Right ventricle myocardium superior (tissue), 1 donor: ENCODE measurements at places on chromosomes 13 and 19.

GRCh38 chr13:92303428-92303827, 905.0 kb downstream of the GPC5 start:
- DNase-seq = no peak

DNA sequence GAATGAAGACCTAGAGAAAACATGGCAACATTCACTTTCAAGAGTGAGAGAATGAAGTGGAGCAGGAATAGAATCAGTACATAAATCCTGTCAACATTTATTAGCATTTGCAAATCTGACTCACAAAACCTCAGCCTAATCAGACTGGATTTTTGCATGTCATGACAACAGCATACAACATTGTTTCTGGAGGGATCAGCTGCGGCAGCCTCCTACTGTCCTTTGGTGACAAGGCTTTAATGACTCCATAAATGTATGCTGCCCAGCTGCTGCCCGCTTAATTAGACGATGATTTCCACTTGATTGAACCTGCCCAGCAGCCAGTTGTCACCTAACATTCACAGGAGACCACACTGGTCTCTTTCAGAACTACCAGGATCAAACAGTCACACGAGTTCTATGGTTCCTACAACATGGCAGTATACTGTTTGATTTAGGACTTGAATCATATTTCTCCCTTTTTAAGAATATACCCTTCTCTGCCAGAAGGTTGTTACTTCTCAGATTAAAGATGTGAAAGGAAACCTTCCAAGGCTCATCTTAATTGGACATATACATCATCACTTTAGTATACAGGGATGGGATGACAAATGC, 9.3 kb downstream of the EBPL start:
- DNase-seq = no peak

GRCh38 chr19:13861714-13862531, 15.0 kb upstream of the NANOS3 start:
- peak; percentile 96 for DNase-seq

GRCh38 chr19:14248578-14249011, 42.6 kb upstream of the ADGRL1 start:
- peak; percentile 44 for DNase-seq

GRCh38 chr13:33194820-33195692, 90.5 kb downstream of the STARD13 start:
- no peak for DNase-seq

GRCh38 chr19:45076851-45077730, 813 bp upstream of the ZNF296 start:
- no peak for DNase-seq

DNA sequence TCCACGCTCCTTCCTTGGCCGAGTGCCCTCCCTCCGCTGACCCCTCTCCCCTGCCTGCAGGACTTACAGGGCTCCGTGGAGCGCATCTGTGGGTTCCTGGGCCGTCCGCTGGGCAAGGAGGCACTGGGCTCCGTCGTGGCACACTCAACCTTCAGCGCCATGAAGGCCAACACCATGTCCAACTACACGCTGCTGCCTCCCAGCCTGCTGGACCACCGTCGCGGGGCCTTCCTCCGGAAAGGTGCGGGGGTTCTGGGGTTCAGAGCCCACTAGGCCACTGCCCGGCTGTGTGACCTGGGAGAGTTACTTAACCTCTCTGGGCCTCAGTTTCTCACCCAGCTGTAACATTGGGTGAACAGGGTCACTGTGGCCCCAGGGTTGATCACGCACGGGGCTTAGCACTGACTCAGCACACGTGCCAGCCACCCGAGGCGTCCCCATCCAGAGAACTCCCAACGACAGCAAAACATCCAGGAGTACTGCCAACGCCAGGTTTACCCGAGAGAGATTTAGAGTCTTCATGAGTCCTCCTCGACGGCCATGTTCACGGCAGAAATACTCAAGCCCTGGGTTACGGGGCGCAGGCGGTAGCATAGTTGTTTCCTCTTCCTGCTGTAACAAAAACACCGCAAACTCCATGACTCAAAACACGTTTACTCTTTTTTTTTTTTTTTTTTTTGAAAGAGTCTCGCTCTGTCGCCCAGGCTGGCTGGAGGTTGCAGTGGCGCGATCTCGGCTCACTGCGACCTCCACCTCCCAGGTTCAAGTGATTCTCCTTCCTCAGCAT, 9.7 kb upstream of the SPACA4 start:
- no peak for DNase-seq

- no peak for DNase-seq
Measured at GRCh38 chr13:43666403-43666802, 120.4 kb downstream of the ENOX1 start.

- DNase-seq = no peak
Measured at GRCh38 chr13:29067306-29067945, 247.3 kb downstream of the MTUS2 start.

DNA sequence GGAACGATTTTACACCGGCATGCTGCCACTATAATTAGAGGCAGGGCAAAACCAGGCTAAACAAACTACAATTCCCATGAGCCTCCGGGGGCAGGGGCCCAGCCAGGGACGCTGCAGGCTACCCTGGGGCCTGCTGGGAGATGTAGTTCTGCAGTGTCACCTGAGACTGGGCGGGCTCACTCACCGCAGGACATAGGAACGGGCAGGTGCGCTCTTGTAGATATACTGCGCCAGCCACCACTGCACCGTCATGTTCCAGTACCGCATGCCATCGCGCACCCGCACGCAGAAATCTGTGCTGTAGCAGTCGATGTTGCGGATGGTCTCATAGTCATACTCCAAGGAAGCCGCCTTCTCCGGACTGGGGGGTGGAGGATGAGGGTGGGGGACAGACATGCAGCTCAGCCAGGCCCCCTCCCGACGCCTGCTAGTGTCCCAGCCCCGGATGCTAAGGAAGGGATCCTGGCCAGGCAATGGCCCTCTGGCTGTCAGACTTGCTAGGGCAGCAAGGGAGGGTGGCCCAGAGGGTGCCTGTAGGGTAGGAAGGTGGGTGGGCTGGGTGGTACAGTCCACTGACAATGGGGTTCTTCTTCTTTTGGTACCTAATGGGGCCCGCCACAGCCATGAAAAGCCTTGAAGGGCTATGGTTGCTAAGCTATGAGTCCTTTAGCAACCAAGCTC, 5.8 kb upstream of the TMC4 start:
- DNase-seq = no peak

DNA sequence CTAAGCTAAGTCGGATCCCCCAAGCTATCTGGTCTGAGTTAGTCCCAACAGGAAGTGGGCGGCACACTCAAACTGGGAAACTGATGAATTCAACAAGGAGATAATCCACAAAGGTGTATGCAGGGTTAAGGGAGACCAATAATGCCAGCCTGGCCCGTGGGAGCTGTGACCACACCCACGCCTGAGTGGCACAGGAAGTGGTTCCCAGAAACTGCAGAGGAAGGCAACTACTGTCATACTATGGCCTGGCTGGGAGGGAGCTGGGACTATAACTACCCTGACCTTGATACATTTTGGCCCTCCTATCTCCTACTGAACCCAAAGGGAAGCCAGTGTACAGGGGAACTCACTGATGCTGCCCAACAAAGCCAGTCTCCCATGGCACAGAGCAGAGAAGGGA, 85.5 kb upstream of the TDRD3 start:
- DNase-seq = no peak

GRCh38 chr19:9958379-9958821, 22.1 kb upstream of the OLFM2 start:
- DNase-seq = no peak

GRCh38 chr13:24693862-24694471, 13.8 kb downstream of the ATP12A start:
- no peak for DNase-seq

DNA sequence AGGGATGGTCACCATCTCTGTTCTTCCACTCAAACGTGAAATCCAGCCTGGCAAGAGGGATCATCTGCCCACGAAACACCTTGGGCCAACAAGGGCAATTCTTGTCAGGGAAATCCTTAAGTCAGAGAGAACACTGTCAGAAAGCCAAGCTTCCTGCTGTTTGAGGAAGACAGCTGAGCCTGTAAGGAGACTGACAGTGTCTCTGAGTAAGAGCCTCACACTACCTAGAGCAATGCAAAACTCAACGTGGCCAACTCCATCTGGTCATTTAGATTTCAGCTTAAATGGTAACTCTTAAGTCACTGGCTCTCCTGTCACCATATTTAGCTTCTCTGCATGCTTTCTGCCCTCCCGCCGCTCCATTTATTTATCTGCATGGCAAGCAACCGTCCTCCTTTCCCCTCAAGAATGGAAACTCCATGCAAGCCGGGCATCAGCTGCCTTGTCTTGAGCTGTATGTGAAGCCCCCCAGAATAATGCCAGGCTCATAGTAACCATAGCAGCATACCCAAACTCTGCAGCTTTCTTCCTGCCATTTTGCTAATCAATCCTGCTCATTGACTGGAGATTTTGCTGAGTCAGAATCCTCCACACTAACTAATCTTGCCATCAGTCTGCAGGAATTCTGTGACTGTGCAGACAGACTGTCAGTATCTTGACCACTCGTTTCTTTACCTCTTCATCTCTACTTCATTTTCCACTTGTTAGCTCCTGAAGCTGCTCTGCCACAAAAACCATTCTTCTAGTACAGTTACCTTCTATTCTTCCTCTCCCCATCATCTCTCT, 159.8 kb downstream of the IRS2 start:
- DNase-seq = no peak

GRCh38 chr19:40598918-40599307, 2.3 kb upstream of the LTBP4 start:
- DNase-seq = no peak

DNA sequence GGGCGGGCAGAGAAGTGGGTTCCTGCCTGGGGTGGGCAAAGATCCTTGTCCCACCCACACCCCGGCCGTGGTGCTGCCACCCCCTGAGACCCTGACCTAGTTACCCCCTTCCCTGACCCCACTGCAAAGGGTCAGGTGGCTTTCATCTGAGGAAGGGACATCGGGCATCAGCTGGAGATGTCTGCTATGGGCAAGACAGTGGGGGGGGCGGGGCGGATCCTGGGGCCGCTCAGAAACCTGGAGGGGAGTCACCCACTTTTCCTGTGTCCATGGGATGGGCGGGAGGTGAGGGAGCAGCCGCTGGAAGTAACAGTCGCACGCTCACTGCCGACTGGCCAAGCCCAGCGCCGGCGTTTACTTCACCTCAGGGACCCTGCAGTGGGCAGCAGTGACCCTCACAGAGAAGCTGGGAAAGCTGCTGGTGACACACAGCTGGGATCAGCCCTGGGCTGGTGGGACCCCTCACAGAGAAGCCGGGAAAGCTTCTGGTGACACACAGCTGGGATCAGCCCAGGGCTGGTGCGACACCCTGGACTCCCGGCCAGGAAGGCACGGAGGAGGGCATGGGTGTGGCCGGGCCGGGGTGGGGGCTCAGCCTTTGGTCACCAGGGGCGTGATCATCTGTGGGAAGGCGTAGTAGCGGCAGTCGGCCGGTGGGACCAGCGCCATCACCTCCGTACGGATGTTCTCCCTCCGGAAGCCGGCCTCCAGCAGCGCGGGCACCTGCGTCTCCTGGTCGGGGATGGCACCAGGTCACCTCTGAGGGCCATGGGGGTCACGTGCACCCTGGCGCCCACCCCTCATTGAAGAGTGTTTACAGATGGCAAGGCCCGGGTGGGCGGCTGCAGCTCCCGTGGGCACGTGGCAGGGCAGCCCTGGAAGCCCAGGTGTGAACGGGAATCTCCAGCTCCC, 4.3 kb downstream of the GAMT start:
- no peak for DNase-seq

DNA sequence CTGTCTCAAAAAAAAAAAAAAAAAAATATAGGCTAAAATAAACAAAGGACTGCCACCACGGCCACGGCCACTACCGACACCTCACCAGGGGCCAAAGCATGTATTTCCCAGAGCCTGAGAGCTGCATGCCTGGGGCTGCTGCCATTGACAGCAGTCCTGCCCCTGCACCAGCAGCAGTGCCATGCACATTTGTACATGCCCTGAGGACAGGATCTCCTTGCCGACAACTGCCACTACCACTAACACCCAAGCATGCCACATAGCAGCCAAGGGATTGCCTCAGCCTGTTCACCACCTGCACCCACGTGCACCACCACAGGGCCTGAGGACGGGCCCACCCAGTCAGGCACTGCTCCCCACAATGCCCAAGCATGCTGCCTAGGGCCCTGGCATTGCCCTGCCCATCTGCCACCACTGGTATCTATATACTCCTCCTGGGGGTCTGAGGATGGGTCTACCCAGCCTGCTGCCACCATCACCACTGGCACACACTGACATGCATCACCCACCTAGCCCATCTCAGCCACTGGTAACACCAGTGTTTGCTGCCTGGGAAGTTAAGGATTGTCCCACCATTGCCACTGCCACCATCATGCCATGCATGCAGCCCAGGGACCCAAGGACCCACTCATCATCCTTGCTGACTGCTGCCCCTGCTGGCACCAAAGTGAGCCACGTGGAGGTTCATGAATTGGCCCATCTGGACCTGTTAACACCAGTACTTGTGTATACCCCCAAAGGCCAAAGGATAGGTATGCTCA, 10.6 kb upstream of the NUP62 start:
- no peak for DNase-seq

DNA sequence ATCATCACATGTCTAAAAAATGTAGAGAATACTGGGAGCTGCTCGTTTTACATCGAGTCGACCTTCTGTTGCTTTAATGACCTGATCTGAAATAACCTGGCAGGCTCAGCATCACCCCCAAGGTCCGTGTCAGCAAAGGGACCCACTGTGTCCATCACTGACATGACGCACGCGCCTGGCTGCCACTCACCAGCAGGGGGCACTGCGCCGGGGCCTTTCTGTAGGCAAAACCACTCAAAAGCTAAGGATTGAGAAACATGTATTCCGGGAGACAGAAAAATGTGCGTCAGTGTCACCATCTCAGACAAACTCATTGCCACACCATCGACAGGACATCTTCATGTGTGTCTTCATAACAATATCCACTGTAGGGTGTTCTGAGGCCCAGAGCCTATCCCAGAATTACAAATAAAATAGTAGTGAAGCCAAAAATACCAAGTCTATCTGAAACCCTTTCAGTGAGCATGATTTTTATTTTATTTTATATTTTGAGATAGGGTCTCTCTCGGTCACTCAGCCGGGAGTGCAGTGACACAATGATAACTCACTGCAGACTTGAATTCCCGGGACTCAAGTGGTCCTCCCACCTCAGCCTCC, 130.3 kb upstream of the LSM14A start:
- DNase-seq = peak; percentile 77

DNA sequence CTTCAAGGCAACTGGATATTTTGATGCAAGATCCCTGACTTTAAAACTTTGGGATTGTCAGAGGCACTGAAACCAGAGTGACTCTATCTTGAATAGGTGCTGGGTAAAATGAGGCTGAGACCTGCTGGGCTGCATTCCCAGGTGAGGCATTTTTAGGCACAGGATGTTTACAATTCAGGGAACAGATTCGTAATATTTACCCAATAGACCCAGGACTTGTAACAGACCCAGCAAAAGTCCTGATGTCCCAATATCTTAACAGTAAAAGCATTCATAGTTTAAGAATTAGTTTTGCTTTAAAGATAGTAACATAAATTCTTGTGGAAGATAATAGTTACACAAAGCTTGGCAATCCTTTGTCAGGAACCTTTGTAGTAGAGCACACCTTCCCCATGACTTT, 166.2 kb downstream of the FGF14 start:
- DNase-seq = no peak

DNA sequence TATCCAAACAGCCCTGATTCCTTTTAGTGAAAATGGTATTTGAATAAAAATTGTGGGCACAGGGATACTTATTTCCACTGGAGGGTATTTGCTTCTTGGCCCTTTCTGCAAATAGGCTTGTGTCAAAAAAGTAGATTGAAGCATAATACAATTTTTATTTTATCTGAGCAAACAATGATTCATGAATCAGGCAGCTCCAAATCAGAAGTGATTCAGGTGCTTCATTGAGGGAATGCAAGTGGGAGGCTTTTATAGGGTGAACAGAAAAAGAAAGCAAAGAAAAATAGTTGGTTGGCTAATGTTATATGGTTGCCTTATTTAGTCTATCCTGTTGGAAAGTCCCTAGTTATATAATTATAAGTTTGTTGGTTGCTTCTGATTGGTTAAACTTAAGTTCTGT, 117.9 kb downstream of the ITGBL1 start:
- DNase-seq = no peak
